ENCODE measurements at places on chromosomes 1 and 21. TPM values are rescaled to one million over a fixed set of nuclear protein-coding genes. Genes with fewer than 3 reads are reported as not detected.

Gene IFNAR1
- total RNA-seq: 49.9 TPM

Gene CHI3L1
- 1.1 TPM for total RNA-seq

Gene AIM2
- total RNA-seq: not detected

Gene TAL1
- total RNA-seq: 0.91 TPM

Gene DNAJC8
- total RNA-seq: 32.5 TPM

Measured in smooth muscle cell of the pulmonary artery (primary cell).